K562 (cell line): ENCODE measurements at places on chromosomes 2 and 18. TPM values are rescaled to one million over a fixed set of nuclear protein-coding genes. Genes with fewer than 3 reads are reported as not detected.

Gene SERPINB12
- total RNA-seq: not detected in 2 replicates

Gene CGREF1
- 0.44 and 0.72 TPM in 2 replicates for total RNA-seq

Gene RAMP1
- 0.29 TPM in 1 of 2 replicates, not detected in the other for total RNA-seq

Gene MOGAT1
- not detected in 2 replicates for total RNA-seq

Gene CROCC2
- not detected in 2 replicates for total RNA-seq

- H3K27ac ChIP-seq: no peak overlapping the region
- H3K36me3 ChIP-seq: no peaks in the 10 kb centered on the region
- no peaks in the 10 kb centered on the region for H3K27me3 ChIP-seq
- no peak overlapping the region for H3K4me3 ChIP-seq
Observed at GRCh38 chr18:24319757-24320156, 77.9 kb downstream of the OSBPL1A start.

DNA sequence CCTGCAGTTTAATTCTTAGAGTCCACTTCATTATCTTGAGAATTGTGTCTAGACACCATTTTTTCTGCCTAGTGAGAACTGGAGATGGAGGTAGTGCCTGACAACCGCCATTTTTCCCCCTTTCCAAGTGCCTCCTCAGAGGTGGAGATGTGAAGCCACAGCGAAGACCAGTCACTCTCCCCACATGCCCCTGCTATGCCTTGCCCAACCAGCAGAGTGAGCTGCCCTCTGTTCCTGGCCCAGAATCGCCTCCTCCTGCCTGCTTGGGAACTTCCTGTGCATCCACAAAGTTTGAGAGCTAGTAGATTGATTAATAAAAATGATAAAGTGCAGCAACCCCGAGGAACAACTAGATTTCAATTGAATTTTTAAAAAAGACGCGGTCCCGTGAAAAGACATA lies 123.3 kb downstream of the CLIP4 start:
- no peaks in the 10 kb centered on the region for H3K36me3 ChIP-seq
- DNase-seq: peak; percentile 57
- no peak overlapping the region for H3K4me3 ChIP-seq
- H3K27me3 ChIP-seq: no peaks in the 10 kb centered on the region; the same call in none of the 3 replicates
- no peaks in the 10 kb centered on the region for H3K4me1 ChIP-seq

DNA sequence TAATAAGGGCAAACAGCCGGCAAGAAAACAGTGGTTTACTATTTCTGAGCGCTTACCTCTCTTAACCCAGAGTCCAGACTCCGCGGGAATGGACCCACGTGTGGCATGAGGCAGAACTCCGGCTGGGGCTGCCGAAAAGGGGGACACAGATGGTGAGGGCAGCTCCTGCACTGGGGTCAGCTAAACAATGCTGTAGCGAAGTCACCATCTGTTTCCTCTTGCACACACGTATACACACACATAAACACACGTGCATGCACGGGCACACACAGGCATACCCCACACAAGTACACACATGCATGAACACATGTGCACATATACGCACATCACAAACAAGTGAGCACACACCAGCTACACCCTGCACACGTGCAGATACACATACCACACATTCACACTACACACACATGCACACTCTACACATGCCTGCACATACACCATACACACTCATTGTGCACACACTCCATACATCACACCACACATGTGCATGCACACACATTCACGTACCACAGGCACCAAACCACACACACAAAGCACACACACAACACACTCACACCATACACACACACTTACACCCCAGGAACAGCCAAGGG lies 105.9 kb upstream of the ID2 start:
- no peak overlapping the region for H3K27ac ChIP-seq
- H3K4me1 ChIP-seq: peaks cover 14% of the 10 kb centered on the region
- H3K4me3 ChIP-seq: no peak overlapping the region
- H3K36me3 ChIP-seq: no peaks in the 10 kb centered on the region

GRCh38 chr2:37389989-37390765 lies 45.7 kb downstream of the QPCT start:
- peaks cover 24% of the 10 kb centered on the region for H3K27me3 ChIP-seq
- no peak overlapping the region for H3K27ac ChIP-seq
- H3K4me1 ChIP-seq: no peaks in the 10 kb centered on the region
- no peak overlapping the region for H3K4me3 ChIP-seq
- DNase-seq: peak; percentile 45

DNA sequence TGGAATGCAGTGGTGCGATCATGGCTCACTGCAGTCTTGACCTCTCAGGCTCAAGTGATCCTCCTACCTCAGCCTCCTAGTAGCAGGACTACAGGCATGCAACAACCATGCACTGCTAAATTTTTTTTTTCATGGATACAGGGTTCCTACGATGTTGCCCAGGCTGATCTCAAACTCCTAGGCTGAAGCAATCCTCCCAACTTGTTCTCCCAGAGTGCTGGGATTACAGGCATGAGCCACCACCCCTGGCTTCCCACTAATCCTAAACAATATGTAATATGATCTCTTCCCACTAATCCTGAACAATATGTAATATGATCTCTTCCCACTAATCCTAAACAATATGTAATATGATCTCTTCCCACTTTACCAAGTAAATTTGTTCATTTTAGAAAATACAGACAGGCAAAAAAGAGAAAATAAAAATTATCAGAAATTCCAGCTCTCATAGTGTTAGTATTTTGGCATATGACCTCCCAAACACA lies 33.7 kb upstream of the C18orf32 start:
- no peak overlapping the region for H3K4me3 ChIP-seq
- DNase-seq: no peak
- no peaks in the 10 kb centered on the region for H3K27me3 ChIP-seq
- no peaks in the 10 kb centered on the region for H3K36me3 ChIP-seq
- H3K27ac ChIP-seq: no peak overlapping the region
- H3K4me1 ChIP-seq: peaks cover 3% of the 10 kb centered on the region

GRCh38 chr2:177164131-177164530 lies 48.5 kb upstream of the HNRNPA3 start:
- H3K4me1 ChIP-seq: peaks cover 40% of the 10 kb centered on the region
- H3K36me3 ChIP-seq: no peaks in the 10 kb centered on the region
- H3K27me3 ChIP-seq: no peaks in the 10 kb centered on the region
- no peak for DNase-seq
- H3K27ac ChIP-seq: no peak overlapping the region
- H3K4me3 ChIP-seq: no peak overlapping the region

DNA sequence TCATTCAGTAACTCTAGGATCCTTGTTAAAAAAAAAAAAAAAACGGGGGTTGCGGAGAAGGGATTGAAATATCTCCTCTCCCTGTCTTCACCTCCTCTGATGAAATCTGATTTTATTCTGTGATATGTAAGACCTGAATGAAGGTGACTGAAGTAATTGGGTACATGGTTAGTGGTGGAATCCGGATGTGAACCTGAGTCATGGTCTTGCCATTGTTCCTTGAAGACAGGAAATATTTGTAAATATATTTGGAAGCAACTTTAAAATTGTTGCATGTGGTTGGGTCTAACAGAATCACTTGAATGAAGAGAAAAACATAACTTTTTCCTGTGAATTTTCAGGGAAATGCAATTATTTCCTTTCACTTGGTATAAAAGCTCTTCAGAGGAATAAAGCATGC lies 3.0 kb upstream of the IL1A start:
- no peak overlapping the region for H3K27ac ChIP-seq
- H3K36me3 ChIP-seq: no peaks in the 10 kb centered on the region
- no peak overlapping the region for H3K4me3 ChIP-seq
- no peaks in the 10 kb centered on the region; the same call in 1 of the 2 replicates for H3K4me1 ChIP-seq
- no peak for DNase-seq

DNA sequence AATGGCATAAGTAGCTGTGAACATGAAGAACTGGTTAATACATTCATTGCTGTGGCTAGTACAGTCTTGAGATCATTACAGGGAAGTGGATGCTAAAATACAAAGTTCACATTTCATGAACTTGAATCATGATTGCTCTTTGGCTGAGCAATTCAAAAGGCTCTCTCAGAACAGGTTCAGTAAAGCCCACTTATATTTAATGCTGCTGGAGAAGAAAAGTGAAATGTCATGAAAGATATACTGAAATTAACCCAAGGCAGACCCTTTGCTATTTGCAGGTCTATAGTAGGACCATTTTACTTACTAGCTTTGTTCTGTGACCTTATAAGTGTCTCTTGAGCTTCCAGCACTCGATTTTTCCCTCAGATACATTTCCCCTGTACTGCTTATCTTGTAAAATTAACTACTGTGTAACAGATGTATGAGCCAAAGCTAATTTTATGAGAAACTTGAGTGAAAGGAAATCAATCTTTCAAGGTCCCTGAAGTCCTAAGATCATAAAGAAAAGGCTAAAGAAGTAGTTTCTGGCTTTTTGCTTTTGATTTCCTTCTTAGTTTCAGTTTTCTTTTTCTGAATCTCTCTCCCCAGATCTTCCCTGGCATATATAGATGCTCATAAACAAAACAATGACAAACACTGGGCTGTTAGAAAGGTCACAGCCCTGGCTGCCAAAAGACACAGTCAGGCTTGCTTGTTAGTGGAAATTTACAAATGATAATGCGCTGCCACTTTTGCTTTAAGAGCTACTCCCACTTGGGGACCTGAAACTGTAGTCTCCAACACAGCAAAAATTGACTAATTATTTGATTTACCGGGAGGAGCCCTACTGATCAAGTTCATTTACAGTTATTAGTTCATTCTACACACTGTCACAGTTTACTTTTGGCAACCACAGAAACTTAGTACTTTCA lies 132.7 kb upstream of the XPO1 start:
- no peak overlapping the region for H3K4me3 ChIP-seq
- DNase-seq: no peak
- H3K36me3 ChIP-seq: no peaks in the 10 kb centered on the region
- no peaks in the 10 kb centered on the region for H3K27me3 ChIP-seq
- no peak overlapping the region for H3K27ac ChIP-seq
- no peaks in the 10 kb centered on the region for H3K4me1 ChIP-seq

DNA sequence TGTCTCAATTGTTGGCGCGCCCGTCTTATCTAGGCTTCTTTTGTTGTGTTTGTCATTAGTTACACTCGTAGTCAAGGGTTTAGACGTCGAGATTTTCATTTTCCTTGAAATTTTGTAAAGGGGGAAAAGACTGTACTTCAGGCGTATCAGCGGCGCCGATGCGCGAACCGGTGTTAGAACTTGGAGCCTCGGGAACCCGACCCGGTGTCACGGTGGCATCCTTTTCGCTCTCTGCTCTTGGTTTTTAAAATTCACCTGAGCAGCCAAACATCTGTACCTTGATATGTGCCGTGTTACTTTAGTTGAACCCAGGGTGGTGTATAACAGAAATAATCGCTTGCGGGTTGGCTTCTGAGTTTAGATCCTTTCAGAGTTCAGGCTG lies 643 bp downstream of the RMC1 start:
- no peaks in the 10 kb centered on the region for H3K27me3 ChIP-seq
- peaks cover 20% of the 10 kb centered on the region; the same call in 2 of the 3 replicates for H3K4me1 ChIP-seq
- H3K4me3 ChIP-seq: peak overlapping the region; percentile 84
- peak overlapping the region; percentile 70 for H3K27ac ChIP-seq

DNA sequence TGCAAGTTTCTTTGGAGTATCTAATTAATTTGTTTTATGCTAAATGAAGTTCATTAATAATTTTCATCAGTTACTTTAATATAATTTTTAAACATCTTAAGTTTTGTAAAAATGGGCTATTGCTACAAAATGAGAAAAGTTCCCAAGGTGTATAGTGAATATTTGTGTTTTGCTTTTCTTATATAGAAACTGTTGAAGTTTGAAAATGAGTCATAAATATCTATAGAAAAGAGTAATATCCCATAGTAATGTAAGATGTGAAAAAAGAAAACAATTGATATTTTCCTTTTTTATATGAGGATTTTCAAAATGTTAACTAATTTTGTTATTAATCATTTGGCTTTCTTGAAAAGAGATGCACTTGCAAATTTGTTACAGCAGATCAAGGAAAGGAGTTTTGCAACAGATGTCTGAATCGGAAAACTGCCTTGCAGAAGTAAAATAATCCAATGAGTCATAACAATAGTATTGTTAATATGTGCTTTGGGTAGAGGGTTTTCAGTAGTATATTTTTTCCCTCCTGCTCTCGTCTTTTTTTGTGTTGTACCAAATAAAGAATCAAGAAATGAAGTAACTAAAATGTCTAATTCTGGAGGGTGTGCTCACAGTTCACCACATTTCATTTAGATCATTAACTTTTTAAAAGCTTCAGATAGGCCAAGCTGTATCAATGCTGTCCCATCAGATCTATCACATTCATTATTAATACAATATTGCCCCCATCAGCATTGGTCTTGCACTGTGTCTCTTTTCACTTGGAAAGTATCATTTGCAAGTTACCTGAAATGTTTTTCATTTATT lies 15.5 kb downstream of the DUSP19 start:
- DNase-seq: no peak
- no peak overlapping the region for H3K27ac ChIP-seq
- H3K4me1 ChIP-seq: no peaks in the 10 kb centered on the region
- no peak overlapping the region for H3K4me3 ChIP-seq

- H3K4me1 ChIP-seq: peaks cover 2% of the 10 kb centered on the region; the same call in 1 of the 3 replicates
- H3K27me3 ChIP-seq: no peaks in the 10 kb centered on the region
- no peaks in the 10 kb centered on the region for H3K36me3 ChIP-seq
- H3K27ac ChIP-seq: no peak overlapping the region
- H3K4me3 ChIP-seq: no peak overlapping the region
Observed at GRCh38 chr2:232875256-232876121, 5.4 kb downstream of the SNORC start.

- DNase-seq: no peak
- peak overlapping the region; percentile 96 for H3K27ac ChIP-seq
- no peaks in the 10 kb centered on the region for H3K36me3 ChIP-seq
Observed at GRCh38 chr2:69437751-69438154, 518 bp upstream of the NFU1 start.

DNA sequence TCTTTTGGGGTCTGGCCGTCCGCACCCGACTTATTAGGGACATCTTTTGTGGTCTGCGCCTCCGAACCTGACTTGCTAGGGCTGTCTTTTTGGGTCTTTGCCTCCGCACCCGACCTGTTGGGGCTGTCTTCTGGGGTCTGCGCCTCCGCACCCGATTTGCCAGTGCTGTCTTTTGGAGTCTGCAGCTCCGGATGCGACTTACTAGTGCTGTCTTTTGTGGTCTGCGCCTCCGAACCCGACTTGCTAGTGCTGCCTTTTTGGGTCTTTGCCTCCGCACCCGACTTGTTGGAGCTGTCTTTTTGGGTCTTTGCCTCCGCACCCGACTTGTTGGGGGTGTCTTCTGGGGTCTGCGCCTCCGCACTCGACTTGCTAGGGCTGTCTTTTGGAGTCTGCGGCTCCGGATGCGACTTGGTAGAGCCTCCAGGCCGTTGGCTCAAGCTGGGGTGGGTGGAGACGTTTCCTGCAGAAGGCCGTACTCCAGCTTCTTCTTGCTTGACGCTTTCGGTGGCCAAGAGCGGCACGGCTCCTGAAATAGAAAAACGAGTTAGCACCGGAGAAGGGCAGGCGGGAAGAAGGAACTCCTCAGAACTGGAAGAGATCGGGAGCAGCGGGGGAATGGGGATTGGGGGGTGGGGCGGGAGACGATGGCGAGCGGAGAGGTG lies 498 bp downstream of the TGOLN2 start:
- H3K4me1 ChIP-seq: peaks cover 21% of the 10 kb centered on the region
- H3K4me3 ChIP-seq: peak overlapping the region; percentile 82
- H3K27me3 ChIP-seq: no peaks in the 10 kb centered on the region
- DNase-seq: peak; percentile 50
- peaks cover 44% of the 10 kb centered on the region for H3K36me3 ChIP-seq
- peak overlapping the region; percentile 97 for H3K27ac ChIP-seq

- H3K27me3 ChIP-seq: peaks cover 39% of the 10 kb centered on the region
- no peaks in the 10 kb centered on the region for H3K4me1 ChIP-seq
- H3K4me3 ChIP-seq: no peak overlapping the region
- H3K27ac ChIP-seq: no peak overlapping the region
Observed at GRCh38 chr2:120439637-120440384, 93.9 kb downstream of the INHBB start.
